ENCODE measurements at places on chromosomes 5 and 9.
A peak's percentile ranks its signal among the peaks of the same experiment; 100 is the strongest.

DNA sequence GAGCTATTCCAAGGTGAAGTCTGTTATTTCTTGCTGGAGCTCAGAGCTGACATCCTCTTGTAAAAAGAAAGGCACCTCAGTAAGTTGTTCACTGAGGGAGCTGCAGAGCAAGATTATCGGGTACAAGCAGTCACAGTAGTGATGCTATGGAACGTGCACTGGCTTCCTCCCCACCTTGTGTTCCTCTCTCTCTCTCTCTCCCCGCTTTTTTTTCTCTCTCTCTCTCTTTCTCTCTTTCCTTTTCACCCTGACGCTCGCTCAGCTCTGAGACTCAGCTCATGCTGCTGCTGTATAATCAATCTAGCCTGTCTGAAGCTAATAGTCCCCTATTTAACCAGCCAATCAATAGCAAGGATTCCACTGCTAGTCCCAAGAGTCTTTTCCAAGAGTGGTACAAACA lies 587.6 kb upstream of the CDH18 start:
- DNase-seq = no peak

DNA sequence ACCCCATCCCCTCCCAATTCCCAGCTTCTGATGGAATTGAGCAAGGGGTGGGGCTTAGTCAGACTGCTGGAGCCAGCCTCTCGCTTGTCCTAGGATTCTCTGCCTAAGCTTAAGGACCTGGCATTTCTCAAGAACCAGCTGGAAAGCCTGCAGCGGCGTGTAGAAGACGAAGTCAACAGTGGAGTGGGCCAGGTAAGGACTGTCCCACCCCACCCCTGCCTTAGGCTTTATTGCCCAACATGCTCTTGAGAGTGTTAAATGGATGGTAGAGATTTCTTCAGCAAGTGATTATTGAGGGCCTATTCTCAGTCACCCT lies 1.1 kb downstream of the SLC35A4 start:
- no peak for DNase-seq

- no peak for DNase-seq
Observed at GRCh38 chr5:127830157-127830556, 127.0 kb downstream of the CCDC192 start.

DNA sequence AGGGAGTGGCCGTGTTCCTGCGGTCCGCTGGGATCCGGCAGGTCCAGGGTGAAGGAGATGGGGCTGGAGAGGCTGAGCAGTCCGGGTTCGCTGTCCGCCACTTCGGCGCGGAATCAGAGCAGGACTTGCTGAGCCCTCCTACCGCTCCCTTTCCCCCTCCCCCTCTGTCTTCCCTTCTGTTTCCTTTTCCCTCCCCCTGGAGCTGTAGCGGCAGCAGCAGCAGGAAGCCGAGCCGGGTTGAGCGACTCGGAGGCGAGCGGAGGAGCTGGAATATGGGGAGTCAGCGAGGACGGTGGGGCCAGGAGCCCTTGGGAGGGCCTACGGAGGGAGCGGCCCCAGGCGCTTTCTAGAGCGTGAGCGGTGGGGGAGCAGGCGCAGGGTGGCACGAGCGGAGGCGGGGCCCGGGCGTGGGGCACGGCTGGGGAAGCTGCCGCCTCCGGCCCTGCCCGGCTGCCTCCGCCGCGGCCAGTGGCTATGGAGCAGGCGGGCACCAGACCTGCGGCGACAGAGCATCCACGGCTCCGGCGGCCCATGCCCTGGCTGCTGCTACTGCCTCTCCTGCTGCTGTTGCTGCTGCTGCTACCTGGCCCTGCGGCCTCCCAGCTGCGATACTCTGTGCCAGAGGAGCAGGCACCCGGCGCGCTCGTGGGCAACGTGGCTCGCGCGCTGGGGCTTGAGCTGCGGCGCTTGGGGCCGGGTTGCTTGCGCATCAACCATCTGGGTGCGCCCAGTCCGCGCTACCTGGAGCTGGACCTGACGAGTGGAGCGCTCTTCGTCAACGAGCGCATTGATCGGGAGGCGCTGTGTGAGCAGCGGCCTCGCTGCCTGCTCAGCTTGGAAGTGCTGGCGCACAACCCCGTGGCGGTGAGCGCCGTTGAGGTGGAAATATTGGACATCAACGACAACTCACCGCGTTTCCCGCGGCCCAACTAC lies at the start of gene PCDHAC2:
PCDHAC2 (plus strand) TSS at position 184 of the 933 bp plus-strand sequence; CDS start at position 475, 291 bp downstream.
- peak; percentile 66 for DNase-seq

GRCh38 chr9:133048595-133048994 lies 13.2 kb upstream of the CEL start:
- DNase-seq = no peak

DNA sequence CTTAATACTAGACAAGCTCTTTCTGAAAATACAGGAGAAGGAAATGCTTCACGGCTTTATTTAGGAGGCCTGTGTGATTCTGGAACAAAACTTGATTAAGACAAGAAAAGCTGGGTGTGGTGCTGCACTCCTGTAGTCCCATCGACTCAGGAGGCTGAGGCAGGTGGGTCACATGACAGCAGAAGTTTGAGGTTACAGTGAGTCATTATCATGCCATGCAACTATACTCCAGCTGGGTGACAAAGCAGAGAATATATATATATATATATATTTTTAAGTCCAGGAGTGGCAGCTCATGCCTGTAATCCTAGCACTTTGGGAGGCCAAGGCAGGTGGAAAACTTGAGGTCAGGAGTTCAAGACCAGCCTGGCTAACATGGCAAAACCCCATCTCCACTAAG lies 33.1 kb upstream of the SPIN1 start:
- no peak for DNase-seq

DNA sequence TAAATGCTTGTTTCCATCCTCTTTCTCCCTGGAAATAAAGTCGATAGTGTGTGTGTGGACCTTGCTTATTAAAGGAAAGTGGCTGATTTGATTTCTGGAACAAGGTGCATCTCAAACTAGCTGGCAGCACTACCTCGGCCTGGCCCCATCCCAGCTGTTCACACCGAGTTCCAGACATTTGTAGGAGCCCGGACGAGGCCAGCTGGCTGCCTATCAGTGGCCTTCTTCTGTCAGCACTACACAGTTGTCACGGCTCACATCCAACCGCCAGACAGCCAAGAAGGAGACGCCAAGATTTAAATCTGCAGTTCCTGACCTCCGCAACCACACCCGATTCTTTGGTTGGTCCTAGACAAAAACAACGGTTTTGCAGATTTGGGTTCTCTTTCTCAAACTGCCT lies 63.6 kb downstream of the PALM2AKAP2 start:
- DNase-seq = peak; percentile 29

DNA sequence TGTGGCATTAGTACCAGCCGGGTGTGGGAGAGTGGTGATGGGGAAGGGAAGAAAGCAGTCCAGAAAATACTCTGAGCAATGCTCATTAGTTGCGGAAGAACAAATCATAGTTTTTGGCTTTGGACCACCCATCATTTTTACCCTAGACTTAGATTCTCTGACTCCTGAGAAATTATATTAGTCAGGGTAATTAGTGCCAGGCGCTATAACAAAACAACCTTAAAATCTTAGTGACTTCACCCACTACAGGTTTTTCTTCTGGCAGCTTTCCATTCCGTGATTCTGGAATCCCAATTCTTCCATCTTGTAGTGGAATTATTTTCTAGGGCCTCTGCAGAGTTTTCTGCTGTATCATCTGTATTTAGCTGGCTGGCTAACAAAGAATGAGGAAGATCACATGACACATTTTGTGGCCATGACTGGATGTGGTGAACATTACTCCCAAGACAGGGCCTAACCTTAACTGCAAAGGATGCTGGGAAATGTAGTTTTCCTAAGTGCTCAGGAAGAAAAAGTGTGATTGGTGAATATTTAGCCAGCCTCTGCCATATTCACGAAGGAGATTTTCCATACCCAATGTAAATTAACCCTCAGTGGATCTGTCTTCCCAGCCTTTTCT lies 373.0 kb upstream of the MEF2C start:
- no peak for DNase-seq

GRCh38 chr5:28648108-28648507 lies 1609.7 kb upstream of the CDH9 start:
- DNase-seq = peak; percentile 27

DNA sequence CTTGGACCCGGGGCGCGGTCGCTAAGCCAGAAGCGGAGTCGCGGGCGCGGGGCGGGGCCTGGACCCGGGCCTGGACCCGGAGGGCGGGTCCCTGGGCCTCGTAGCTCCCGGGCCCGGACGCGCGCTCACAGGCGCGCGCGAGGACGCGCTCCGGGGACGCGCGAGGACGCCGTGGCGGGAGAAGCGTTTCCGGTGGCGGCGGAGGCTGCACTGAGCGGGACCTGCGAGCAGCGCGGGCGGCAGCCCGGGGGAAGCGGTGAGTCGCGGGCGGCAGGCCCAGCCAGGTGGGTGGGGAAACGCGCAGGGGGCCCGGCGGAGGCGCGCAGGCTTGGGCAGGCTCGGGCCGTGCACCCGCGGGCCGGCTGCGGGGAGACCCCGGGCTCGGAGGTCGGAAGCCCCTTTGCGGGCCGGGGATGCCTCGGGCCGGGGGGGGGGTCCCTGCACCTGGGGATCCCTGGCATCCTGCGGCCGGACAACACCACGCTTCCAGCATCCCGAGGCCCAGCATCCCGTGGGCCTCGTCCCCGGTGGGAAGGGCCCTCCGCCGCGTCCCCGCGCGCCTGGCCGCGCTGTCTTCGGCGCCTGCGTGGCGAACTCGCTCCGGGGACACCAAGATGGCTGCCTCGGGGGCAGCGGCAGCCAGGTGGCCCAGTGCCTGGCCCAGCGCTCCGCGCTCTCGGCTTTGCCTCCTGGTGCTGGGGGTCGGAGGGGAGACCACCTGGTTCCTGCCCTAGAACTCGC lies at the start of gene SFXN1:
SFXN1 (plus strand) TSS at position 177 of the 741 bp plus-strand sequence. CDS start 13,544 bp downstream, outside the sequence.
- peak; percentile 25 for DNase-seq

- DNase-seq = no peak
Observed at GRCh38 chr9:29750062-29750461, 2176.8 kb upstream of the C9orf72 start.

DNA sequence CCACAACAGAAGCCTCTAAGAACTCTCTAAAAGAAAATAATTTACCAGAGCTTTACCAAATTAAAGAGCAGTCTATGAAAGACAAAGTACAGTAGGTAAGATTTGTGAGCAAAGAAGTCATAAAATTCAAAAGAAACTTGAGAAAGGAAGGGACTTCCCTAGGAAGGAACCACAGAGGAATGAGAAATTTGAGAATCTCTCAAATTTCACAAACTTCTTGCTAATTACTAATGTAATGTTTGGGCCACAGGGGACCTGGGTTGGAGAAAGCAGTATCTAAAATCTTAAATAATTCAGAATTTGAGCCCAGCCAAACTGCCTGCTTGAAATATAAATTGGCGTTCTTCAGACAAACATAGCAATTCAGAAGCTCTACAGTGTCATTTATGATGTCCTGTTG lies 225.0 kb upstream of the PRR16 start:
- DNase-seq = no peak

- DNase-seq = no peak
Observed at GRCh38 chr9:14354201-14354600, 40.3 kb upstream of the NFIB start.

- no peak for DNase-seq
Observed at GRCh38 chr5:62214701-62215100, 91.3 kb upstream of the KIF2A start.

DNA sequence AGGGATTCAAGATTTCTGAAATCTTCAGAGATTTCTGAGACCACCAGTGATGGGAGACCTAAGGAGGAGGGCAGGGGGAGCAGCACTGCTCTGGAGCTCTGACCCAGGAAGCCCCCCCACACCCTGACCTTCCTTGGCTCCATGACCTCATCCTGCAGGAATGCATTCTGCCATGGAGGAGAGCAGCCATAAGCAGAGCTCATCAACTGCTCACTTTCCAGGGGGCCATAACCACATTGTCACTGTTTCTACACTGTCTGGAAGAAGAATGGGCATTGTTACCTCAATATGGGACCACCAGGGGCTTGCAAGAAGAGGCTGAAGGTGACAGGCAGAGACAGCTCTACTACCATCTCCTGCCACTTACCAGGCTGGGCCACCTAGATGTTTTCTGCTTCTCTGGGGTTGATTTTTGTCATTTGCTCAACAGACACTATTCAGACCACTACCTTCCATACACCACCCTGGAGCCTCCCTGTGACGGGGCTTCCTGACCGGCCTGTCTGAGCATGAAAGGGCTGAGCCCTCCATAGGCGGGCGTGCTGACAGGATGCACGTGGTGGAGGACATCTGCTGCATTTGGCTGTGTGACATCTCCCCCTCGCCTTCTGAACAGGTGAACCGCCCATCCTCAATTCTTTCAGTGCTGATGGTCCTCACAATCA lies 2.3 kb upstream of the TSC1 start:
- no peak for DNase-seq

- DNase-seq = no peak
Observed at GRCh38 chr9:109845226-109845625, 65.2 kb downstream of the PALM2AKAP2 start.

DNA sequence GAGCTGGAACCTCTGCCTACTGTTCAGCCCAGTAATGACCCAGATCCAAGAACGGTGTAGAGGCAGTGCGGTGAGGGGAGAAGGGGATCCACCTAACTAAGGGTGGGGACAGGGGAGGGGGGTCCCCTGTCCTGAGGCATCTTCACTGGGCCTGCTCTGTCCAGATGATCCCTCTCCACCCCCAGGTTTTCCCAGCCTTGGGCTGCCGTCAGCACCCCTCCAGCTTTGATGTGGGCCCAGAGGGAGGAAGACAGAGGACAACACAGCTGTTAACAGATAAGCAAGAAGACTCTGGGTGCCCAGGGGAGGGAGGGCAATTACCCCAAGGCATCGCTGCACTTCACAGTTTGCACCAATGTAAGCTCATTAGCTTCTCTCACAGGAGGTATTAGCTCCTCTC lies 19.3 kb downstream of the BICD2 start:
- no peak for DNase-seq

- no peak for DNase-seq
Observed at GRCh38 chr9:73558471-73558870, 406.8 kb downstream of the ANXA1 start.

DNA sequence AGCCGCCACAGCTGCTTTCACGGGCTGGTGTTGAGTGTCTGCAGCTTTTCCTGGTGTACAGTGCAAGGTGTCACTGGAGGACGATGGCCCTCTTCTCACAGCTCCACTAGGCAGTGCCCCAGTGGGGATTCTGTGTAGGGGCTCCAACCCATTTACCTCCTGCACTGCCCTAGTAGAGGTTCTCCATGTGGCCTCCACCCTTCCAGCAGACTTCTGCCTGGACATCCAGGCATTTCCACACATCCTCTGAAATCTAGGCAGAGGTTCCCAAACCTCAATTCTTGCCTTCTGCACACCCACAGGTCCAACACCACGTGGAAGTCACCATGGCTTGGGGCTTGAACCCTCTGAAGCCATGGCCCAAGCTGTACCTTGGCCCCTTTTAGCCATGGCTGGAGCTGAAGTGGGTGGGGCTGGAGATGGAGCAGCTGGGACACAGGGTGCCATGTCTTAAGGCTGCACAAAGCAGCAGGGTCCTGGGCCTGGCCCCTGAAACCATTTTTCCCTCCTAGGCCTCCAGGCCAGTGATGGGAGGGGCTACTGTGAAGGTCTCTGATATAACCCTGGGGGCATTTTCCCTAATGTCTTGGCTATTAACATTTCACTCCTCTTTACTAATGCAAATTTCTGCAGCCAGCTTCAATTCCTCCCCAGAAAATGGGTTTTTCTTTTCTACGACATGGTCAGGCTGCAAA lies 82.0 kb downstream of the MLLT3 start:
- no peak for DNase-seq
